ENCODE measurements at places on chromosomes 6 and 20.
A peak's percentile ranks its signal among the peaks of the same experiment; 100 is the strongest.

DNA sequence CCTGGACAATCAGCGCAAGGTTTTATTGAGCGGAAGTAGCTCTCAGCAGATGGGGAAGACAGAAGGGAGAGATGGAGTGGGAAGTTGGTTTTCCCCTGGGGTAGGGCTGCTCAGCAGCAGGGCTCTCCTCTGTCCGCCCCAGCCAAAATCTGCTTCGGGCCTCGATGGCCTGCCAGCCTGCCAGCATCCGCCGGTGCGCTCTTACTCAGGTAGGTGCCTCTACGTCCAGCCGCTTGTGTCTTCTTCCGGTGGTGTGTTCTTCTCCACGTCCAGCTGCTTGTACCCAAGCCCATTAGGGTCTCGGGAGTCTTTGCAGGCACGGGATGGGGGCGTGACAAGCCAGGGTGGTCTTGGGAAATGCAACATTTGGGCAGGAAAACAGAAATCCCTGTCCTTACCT, 1340.0 kb upstream of the MAP3K7 start:
- DNase-seq = no peak

DNA sequence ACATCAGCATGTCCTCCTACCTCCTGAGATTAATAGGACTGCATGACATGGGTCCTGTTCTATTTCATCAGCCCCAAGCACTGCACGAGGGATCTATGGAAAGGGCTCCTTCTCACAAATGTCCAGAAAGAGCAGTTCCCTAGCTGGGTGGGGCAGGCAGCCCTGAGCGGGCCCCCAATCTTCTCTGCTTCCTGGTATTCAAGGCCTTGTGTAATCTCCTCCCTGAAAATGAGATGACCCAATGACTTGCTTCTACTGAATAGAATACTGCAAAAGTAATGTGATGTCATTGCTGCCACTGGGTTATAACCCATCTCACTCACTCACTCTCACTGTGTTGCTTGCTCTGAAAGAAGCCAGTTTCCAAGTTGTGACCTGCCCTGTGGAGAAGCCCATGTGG, 126.4 kb downstream of the OPRM1 start:
- DNase-seq = no peak

GRCh38 chr20:48846516-48847492, 19.0 kb upstream of the PREX1 start:
- no peak for DNase-seq

DNA sequence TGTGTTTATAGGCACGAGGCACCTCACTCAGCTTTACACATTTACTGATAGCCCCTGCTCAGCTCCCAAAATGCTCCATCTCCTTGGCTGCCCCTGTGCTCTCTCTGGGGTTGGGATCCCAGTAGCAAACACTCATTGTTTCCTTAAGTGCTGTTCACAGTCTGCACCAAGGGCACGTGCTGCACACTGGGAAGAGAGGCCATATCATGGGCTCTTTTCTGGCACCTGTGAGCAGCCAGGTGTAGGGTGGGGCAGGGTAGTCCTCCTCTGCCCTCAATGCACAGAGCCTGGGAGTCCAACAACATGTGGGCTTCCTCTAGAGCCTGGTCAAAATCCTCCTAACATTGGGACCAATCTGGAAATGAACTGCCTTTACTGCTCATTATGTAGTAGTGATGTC, 67.9 kb downstream of the BANF2 start:
- no peak for DNase-seq

GRCh38 chr6:134564705-134565104, 246.8 kb upstream of the SGK1 start:
- no peak for DNase-seq

GRCh38 chr6:82348130-82348529, 15.5 kb upstream of the TPBG start:
- no peak for DNase-seq

- DNase-seq = peak; percentile 59
Observed at GRCh38 chr6:53894091-53894490, 99.3 kb downstream of the LRRC1 start.

GRCh38 chr6:156686301-156686994, 90.7 kb upstream of the ARID1B start:
- peak; percentile 82 for DNase-seq

- DNase-seq = no peak
Observed at GRCh38 chr6:162713974-162714780, 13.4 kb downstream of the PRKN start.

DNA sequence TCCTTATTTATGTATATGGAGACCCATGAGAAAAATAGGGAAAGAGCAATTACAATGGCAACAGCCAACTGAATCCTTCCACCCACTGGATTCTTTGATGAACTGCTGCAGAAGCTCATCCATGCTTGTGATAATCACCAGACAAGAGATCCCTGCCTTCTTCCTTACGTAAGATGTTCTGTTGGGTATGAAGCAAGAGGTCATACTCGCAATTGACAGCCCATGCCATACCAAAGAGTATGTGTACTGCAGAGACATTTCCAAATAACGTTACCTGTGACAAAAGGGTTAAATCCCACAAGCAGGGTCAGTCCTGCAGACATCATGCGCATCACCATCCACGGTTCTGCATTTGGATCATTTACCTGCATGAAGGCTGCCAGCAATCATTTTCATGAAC, 27.8 kb downstream of the ELOVL5 start:
- peak; percentile 81 for DNase-seq

- DNase-seq = no peak
Observed at GRCh38 chr20:17810062-17810631, 110.4 kb downstream of the BANF2 start.

- DNase-seq = no peak
Observed at GRCh38 chr6:3359101-3359752, 97.6 kb downstream of the SLC22A23 start.

- peak; percentile 53 for DNase-seq
Observed at GRCh38 chr6:38720295-38720694, 5.2 kb downstream of the DNAH8 start.

DNA sequence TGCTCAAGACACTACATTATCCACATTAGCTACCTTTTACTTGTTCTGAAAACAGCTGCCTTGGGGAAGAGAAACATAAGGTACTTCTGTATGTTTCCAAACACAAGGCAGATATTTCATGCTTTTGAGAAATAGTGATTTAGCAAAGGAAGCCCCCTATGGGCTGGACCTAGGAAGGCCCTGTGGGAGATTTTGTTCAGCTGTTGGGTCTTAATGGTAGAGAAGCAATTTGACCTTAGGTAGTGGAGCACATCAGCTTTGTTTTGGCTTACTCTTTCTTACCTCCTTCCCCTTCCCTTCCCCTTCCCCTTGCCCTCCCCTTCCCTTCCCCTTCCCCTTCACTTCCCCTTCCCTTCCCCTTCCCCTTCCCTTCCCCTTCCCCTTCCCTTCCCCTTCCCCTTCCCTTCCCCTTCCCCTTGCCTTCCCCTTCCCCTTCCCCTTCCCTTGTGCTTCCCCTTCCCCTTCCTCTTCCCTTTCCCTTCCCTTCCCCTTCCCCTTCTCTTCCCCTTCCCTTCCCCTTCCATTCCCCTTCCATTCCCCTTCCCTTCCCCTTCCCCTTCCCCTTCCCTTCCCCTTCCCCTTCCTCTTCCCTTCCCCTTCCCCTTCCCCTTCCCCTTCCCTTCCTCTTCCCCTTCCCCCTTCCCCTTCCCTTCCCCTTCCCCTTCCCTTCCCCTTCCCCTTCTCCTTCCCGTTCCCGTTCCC, 84.6 kb downstream of the ANKS1A start:
- DNase-seq = peak; percentile 28

DNA sequence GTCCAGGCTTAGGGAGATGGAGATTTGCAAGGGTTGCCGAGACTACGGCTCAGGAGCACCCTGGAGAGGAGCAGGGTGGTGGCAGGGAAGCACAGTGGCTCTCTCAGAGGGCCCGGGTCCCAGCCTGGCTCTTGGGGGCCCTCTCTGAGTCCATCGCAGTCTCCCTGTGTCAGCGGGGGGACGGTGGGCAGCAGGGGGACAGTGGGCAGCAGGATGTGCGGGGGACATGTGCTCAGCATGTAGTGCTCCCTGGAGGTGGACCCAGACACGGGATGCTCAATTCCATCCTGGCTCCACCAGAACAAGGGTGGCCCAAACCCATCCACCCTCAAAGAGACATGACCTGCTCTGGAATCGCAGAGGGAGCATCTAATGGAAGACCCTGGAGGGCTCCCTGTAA, 43.0 kb upstream of the ZBP1 start:
- no peak for DNase-seq

GRCh38 chr6:163857421-163857820, 442.9 kb downstream of the QKI start:
- peak; percentile 21 for DNase-seq

DNA sequence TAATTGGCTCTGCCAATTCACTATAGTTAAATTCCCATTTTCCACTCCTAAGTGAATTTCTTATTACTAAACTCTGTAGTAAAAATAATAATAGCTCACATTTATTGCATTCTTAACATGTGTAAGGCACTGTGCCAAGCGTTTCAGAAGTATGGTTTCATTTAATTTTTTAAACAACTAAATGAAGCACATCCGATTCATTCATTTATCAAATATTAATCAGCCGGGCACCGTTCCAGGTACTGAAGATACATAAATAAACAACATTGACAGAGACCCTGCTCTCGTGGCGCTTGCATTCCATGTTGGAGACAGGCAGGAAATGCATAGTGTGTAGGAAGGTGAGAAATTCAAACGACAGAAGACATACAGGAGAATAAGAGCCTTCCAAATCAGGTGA, 423.2 kb upstream of the JARID2 start:
- DNase-seq = peak; percentile 57

- DNase-seq = no peak
Observed at GRCh38 chr6:31227143-31227542, 44.7 kb downstream of the HLA-C start.

DNA sequence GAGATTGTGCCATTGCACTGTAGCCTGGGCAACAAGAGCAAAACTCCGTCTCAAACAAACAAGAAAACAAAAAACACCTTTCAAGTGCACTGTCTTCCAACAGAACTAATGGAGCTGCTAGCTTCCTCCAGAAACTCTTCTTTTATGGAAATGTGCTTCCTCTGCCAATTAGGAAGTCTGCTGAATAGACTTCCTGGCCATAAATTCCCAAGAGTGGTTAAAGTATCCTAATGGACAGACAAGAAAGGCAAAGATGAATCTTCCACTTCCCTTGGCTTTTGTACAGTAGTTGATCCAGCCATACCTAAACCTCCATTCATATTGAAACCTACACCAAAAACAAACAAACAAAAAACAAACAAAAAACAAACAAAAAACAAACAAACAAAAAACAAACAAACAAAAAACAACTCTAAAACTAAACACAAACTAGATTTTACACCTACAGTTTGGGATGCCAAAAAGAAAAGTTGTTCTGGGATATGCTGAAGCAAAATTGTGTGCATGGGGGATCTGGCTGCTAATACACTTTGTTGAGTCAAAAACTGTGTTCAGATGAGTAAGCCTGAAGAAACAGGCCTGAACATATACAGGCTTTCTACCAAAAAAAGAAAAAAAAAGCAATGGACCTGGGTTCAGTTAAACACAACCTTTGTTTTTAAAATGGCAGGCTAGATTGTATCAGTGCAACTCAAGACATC, 59.8 kb upstream of the CARMIL1 start:
- DNase-seq = no peak

GRCh38 chr6:142942238-142942637, 2.7 kb downstream of the HIVEP2 start:
- peak; percentile 22 for DNase-seq

DNA sequence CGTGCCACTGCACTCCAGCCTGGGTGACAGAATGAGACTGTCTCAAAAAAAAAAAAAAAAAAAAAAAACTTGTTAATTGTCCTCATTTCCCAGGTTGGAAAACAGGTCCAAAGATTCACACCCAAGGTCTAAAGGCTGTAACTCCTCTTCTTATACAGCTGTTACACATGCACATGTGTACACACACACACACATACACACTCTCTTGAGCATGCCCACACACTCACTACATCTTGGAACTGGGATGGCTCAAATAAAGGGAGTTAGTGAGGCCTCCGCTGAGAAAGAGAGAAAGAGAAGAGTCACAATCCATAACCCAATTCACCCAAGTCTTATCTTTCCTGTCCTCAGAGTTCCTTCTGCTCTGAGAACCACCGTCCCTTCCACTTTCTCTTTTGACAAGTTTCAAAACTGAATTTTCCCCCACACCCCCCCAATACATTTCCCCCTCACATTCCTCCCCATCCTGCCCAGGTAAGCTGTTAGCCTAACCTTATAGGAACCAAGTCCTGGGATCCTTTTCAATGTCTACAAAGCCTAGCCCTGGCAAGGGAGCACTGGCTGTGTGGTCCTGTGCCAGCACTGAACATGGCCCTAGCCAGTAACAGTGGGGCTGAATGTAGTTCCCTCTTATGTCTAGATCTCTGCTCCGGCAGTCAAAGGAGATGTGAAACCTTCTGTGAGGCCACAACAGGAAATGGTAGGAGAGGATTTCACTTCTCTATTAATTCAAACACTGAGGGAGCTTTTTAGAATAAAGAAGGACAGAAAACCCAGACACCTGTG, 3.2 kb upstream of the HLA-DMB start:
- DNase-seq = no peak

GRCh38 chr20:17616480-17617211, 46.8 kb downstream of the DSTN start:
- DNase-seq = no peak

DNA sequence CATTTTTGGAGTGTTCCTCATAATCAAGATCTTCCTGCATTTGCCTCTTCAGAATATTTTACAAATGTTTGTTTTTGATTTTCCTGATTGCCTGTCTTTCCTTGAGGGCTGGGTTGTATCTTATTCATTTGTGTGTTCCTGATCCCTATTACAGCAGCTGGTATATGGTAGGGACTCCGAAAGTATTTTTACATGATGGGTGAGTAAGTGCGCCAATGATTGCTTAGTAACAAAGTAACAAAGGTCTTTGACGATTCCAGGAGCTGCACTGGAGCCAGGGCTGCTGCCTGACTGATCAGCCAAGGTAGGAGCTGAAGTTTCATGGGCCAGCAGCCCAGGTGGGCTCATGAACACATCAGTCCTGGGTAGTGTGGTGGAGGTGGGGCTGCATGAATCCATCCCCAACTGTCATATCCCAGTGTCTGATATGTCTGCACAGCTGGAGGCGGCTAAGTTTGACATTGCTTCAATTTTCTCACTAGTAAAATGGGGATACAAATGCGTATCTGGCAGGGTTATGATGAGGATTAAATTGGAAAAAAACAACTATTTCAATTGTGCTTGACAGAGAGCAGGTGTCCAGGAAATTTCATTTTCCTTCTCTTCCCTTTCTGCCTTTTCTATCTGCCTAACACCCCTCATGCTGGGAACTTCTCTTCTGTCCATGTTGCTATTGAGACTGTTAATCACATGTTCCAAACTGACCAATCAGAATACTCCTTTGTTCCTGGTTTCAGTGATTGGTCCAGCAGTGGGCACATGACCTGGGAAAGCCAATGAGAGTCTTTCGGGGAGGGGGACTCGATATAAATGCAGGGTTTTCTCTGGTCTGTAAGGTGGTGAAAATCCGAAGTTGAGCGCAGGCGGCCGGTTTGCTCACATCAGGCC, 90.7 kb downstream of the CDH26 start:
- no peak for DNase-seq

- no peak for DNase-seq
Observed at GRCh38 chr6:155234687-155235086, 29.1 kb upstream of the CLDN20 start.

DNA sequence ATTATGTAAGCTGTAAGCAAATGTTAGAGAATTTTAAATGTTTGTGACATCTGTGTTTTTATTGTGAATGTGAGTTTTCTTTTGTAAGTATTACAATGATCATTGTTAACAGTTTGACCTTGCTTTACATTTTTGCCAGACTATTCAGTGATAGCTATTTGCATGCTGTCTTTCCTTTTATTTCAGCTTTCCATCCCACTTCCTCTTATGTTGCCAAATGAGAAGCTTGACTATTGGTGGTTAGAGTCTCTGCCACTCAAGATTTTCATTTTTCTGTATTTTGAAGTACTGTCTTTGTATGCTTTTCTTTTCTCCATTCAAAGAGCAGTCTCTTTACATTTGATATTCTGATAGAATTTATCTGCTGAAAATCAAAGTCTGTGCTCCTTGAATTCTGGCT, 104.1 kb downstream of the PRIM2 start:
- DNase-seq = peak; percentile 7

All from choroid plexus epithelial cell (primary cell).